Hindlimb muscle (tissue), 1 donor: ENCODE measurements at places on chromosomes 11 and 22.
A peak's percentile ranks its signal among the peaks of the same experiment; 100 is the strongest.

DNA sequence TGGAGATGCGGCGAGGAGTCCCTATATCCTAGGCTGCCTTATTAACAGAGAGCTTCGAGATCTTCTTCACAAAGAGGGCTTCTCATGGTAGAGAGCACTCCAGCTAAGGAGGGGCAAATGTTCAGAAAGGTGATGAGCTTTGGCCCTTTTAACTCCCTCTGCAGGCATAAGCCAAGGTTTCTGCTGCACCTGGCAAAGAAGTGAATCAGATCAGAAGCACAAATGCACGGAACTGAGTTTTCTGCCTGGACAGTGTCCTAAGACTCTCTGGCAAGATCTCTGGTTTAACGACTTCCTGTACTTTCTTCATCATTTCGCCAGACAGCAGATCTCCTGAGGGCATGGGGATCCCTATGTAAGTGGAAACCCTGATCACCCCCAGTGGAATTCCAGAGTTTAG is 37.2 kb downstream of the POU2AF3 start:
- DNase-seq: no peak

- DNase-seq: no peak
Observed at GRCh38 chr11:3880724-3881123, 25.3 kb downstream of the STIM1 start.

- DNase-seq: no peak
Observed at GRCh38 chr11:34823197-34823596, 93.0 kb downstream of the APIP start.

DNA sequence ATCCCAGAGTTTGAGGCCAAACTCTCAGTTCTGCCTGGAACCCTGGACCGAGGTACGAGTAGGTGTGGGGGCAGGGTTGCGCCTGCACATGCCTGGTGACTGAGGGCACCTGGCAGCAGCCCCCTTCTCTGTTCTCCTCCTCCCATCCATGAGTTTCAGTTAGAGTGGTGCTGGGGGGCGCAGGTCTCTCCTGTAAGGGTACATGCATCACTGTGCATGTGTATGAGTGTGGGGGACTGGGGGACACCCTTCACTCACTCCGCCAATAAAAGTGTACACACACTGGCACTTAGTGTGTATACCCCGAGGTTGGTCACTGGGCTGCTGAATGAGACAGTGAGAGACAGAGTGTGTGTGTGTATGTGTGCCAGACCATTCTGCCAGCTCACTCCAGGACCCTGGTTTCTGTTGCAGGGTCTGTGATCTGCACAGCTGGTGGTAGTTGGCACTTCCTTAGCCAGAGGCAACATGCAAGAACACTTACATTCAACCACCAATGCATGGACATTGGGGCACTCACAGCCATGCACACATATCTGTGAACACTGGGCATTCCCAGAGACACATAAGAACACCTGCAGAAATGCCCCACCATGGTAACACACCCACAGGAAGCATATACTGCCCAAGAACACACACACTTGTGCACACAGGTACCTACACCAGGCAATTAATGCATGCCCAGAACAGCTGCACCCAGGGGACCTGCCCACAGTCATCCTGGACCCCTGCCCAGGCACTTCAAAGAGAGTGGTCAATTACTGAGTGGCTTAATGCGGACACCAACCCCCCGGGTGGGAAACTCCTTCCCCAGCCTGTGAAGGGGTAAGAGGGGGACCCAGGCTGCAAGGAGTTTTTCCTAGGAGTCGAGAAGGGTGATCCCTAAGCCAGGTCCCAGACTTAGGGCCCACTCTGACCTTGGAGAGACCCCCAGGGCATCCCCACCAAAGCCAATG is 1.2 kb upstream of the NRXN2 start:
- DNase-seq: no peak

DNA sequence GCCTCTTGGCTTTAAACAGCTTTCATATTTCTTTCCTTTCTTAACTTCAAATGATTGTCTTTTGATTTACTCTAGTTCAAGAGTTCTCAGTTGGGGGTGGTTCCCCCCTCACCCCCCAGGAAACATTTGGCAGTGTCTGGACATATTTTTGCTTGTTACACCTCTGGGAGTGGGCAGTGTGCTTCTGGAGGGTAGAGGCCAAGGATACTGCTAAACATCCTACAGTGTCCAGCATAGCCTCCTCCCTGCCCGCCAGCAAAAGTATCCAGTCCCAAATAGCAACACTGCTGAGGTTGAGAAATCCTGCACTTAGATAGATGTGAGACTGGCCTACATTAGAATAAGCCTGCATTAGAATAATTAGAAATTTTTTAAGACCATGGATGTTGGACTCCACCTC is 3.2 kb downstream of the PPP6R3 start:
- DNase-seq: no peak

GRCh38 chr11:120520091-120520822 is 8.7 kb downstream of the GRIK4 start:
- no peak for DNase-seq

DNA sequence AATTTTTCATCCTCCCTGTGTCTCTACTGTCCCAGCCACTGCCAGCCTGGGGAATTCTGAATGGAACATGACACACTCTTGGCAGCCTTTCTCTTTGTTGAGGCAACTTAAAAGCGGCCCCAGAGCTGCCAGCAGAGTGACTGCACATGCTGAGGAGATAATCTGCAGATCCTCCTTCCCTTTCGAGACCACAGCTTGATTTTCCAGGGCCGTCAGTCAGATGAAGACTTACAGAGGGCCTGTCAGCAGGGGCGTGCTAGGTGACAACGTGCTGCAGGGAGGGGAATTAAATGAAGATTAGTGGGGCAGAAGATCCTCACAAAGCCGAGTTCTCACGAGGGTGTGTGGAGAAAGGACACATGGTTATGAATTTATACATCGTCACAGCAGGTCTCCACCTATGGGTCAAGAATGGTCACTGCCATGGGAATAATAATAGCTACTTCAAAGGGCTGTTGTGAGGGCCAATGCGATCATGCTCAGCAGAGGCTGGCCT is 193.5 kb upstream of the PITPNB start:
- DNase-seq: peak; percentile 26
